ENCODE measurements at places on chromosomes 16 and 17.

- DNase-seq, result no peak
Measured at GRCh38 chr17:39736319-39737165, 1.2 kb upstream of the GRB7 start.

DNA sequence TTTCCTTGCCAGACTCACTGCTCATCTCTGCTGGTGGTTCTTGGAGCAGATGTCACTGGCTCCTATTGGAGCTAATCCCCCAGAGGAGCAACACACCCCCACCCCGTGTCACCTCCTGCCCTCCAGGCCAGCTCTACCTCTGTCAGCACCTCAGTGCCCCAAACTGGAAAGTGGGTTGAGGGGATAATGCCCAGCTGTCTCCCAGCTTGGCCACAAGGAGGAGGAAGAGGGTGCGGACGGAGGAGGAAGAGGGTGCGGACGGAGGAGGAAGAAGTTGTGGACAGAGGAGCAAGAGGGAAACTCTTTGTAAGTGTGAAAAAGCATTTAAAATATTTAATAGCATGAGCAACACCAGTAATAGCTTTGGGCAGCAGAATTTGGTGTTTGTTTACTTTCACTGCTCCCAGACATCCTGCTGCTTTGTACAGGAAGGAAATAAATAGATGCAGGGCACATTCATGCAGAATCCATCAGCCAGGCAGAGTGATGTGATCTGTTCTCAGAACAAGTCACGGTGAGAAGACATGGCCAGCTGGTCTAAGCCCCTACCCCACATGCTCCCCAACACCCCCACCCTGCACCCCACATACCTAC, 82.5 kb downstream of the C17orf67 start:
- DNase-seq, result no peak

GRCh38 chr17:78449983-78450595, 71.6 kb downstream of the PGS1 start:
- no peak for DNase-seq

GRCh38 chr16:78961464-78961863, 639.1 kb downstream of the MAF start:
- no peak for DNase-seq

- DNase-seq, result no peak
Measured at GRCh38 chr17:32275060-32276042, 9.7 kb downstream of the RHBDL3 start.

- DNase-seq, result no peak
Measured at GRCh38 chr17:8631554-8631877, 991 bp upstream of the MYH10 start.

GRCh38 chr16:75019586-75019985, 20.8 kb downstream of the ZNRF1 start:
- DNase-seq, result no peak

GRCh38 chr17:39751637-39752036, 13.9 kb downstream of the GRB7 start:
- DNase-seq, result no peak
